ENCODE measurements at places on chromosomes 7 and 10.

DNA sequence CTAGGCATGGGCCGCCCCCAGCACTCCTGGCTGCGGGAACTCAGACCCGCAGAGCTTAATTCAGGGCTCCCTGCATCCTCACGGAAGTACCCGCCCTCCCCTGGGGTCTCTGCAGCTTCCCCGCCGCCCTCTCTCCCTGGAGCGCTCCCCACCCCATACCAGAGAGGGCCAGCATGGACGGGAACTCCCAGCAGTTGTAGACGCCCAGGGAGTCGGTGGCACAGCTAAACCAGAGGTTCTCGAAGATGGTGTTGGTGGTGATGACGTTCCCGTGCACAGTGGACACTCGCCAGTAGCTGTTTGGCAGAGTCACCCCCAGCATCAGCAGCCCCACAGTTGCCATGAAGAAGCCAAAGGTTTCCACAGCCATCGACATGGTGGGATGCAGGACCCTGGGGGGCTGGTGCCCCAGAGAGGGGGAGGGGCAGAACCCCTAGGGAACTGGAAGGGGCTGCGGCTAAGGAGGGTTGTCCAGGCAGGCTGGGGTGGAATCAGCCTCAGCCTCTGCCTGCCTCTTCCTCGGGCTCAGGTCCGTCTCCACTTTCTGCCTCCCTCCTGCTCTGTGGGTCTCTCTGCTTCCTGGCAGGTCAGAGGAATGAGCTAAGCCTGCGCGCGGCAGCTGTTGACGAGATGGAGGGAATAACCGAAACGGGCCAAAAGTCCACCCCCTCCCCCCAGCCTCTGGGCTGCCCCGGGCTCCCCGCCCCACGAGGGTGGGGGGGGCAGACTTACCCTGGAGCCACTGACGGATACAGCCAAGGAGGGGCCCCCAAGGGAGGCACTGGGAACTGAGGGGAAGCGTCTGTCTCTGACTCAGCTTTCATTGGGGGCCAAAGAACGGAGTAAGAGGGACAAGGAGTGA lies at the start of gene CLDN15:
Gene CLDN15 (minus strand): TSS at position 597 of the 862 bp plus-strand sequence. CDS start 221 bp downstream, at position 376.
- no peak for DNase-seq

DNA sequence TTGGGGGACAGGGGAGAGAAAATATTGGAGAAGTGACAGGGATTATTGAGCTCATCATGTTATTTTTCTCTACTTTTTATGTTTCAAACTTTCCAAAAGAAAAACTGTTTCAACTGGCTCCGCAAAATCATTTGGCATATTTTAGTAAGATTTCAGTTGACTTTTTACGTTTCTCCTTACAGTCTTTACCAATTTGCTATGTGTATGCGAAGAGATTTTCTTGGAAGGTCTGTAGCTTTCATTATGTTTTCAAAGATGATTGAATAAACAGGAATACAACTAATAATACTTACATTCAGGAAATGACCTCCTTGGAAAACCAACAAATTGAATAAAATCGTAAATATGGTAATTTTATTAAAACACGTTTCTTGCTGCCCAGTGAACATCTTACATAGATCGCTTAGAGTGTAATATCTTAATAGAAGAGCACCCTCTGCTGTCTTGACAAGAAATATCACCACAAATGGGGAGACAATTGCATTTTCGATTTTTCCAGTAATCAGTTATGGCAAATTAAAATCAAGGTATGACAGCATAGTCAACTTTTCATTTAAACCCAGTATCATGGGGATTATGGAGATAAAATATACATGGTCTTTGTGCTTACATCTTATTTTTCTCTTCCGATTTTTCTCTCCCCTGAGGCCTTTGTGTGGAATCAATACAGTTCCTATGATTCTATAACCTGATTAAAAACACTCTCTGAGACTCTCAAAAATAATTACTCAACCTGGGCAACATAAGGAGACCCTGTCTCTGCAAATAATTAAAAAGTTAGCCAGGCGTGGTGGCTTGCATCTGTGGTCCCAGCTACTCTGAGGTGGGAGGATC lies 43.1 kb downstream of the MBL2 start:
- DNase-seq: no peak

- no peak for DNase-seq
These were observed 448.2 kb downstream of the RPS24 start for GRCh38 chr10:78481842-78482241.

DNA sequence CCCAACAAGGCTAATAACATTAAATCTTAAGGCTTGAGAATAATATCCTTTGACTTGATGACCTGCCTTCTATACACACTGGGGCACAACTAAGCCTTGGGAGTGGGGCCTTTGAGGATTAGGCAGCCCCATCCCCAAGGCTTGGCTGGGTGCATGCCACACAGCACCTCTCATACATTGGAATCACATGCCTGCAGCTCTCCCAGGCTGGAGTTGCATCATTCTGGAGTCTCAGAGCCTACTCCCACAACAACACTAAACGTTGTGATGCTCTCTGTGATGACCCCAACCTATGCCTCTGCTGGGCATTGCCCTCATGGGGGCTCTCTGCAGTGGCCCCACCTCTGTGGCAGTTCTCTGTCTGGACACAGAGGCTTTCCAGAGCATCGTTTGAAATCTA lies 31.9 kb upstream of the SGCE start:
- no peak for DNase-seq

DNA sequence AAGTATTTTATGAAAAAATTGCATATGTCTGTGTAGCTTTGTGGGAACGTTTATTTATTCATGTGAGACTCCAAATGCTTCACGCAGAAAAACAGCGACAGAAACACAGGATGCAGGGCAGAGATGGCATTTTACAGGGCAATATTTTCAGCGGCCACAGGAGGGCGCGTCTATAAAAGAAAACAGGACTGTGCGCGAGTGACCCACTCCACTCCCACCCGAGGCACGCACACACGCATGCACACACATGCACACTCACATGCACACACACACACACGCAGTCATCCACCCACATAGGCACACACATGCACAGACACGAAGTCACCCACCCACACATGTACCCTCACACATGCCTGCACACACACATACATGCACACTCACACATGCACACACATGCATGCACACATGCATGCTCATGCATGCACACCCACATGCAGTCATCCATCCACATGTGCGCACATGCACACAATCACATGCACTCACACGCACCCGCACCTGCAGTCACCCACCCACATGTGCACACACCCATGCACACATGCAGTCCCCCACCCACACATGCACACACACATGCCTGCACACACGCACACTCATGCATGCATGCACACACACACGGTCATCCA lies 96.3 kb downstream of the DNAJB6 start:
- peak; percentile 64 for DNase-seq

GRCh38 chr10:55287346-55287745 lies 486.3 kb upstream of the PCDH15 start:
- no peak for DNase-seq

GRCh38 chr10:133375357-133376115 lies 2.4 kb upstream of the ECHS1 start:
- DNase-seq: no peak

DNA sequence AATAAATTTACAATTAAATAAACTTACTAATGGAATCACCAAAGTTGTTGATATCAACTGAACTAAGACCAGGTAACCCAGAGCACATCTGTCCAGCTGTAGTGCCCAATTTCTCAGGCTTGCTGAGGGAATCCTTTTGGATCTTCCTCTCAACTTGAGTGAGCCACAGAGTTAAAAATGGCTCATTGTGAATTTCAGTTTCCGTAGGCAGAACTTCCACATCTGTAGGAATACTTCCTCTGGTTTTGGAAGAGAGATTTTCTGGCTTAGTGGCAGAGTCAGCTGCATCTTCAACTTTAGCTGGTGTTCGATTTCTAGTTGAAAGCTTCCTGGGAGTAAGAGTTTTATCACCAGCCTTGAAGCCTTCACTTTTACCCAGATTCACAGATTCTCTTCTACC lies 11.3 kb downstream of the MKI67 start:
- DNase-seq: no peak

DNA sequence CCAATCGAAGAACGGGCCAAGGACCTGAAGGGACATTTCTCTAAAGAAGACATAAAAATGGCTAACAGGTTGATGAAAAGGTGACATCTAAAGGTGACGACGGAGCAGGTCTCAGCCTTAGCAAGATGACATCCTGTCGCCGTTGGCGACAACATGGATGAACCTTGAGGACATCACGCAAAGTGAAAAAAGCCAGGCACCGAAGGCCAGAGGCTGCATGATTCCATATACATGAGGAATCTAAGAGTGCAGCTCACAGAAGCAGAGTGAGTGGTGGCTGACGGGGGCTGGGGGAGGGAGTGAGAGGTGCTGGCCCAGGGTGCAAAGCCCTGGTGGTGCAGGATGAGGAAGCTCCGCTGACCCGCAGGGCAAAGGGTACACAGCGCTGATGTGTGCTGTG lies 34.1 kb upstream of the NKX6-2 start:
- DNase-seq: no peak

GRCh38 chr10:119337796-119338432 lies 130.5 kb downstream of the GRK5 start:
- no peak for DNase-seq

GRCh38 chr10:794382-794956 lies 105.0 kb upstream of the DIP2C start:
- no peak for DNase-seq
